T-helper 2 cell treated with Interferon-gamma antibody and Interleukin-4, amounts not matched to agents 5 μg/mL and 100 μg/mL, for 36 hours (primary cell): ENCODE measurements at places on chromosomes 7 and 10.
A peak's percentile ranks its signal among the peaks of the same experiment; 100 is the strongest.

- no peaks in the 10 kb centered on the region for H3K36me3 ChIP-seq
- no peaks in the 10 kb centered on the region for H3K27me3 ChIP-seq
- no peaks in the 10 kb centered on the region for H3K4me1 ChIP-seq
- H3K27ac ChIP-seq = no peak overlapping the region
- no peak overlapping the region for H3K4me3 ChIP-seq
These were observed 2.7 kb upstream of the PNLIPRP1 start for GRCh38 chr10:116587878-116588591.

DNA sequence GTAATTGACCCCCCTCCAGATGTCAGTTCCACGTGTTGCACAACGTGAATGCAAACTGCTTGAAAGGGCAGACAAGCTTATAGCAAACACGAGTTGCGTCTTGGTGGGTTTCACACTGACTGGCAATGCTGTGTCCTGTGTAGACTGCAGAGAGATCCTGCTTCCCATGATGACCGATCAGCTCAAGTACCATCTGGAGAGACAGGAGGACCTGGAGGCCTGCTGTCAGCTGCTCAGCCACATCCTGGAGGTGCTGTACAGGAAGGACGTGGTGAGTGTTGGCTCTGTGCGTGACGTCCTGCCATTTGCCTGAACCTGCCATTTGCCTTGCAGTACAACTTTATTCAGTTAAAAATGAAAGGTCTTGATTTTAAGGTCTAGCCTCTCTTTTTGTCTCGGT is 71.1 kb downstream of the INSYN2A start:
- no peaks in the 10 kb centered on the region for H3K27me3 ChIP-seq
- H3K36me3 ChIP-seq = no peaks in the 10 kb centered on the region
- H3K4me1 ChIP-seq = no peaks in the 10 kb centered on the region
- DNase-seq = no peak
- no peak overlapping the region for H3K27ac ChIP-seq
- H3K4me3 ChIP-seq = no peak overlapping the region

DNA sequence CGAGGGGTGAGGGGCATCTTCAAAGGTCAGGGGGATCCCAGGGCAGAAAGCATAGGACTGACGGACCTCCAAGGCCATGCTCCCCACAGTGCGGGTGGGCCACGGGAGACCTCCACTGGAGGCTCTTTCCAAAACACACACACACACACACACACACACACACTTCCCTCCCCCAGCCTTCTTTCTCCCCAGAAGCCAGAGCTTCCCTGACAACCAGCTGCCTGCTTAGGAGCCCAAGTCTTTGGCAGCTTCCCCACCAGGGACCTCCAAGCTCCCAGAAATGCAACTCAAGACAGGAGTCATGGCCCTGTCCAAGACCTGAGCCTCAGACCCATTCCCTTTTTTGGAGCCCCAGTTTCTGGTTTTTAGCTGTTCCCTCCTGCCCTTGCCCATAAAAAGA is 710 bp upstream of the C10orf105 start:
- no peak overlapping the region for H3K27ac ChIP-seq
- no peaks in the 10 kb centered on the region for H3K27me3 ChIP-seq
- H3K4me1 ChIP-seq = peaks cover 3% of the 10 kb centered on the region
- H3K4me3 ChIP-seq = no peak overlapping the region
- no peaks in the 10 kb centered on the region for H3K36me3 ChIP-seq

- H3K4me3 ChIP-seq = peak overlapping the region; percentile 87
- peaks cover 27% of the 10 kb centered on the region for H3K4me1 ChIP-seq
- DNase-seq = peak; percentile 86
- peaks cover 2% of the 10 kb centered on the region for H3K27me3 ChIP-seq
- H3K27ac ChIP-seq = peak overlapping the region; percentile 93
These were observed 547 bp downstream of the CRPPA start for GRCh38 chr7:16420649-16421332.

DNA sequence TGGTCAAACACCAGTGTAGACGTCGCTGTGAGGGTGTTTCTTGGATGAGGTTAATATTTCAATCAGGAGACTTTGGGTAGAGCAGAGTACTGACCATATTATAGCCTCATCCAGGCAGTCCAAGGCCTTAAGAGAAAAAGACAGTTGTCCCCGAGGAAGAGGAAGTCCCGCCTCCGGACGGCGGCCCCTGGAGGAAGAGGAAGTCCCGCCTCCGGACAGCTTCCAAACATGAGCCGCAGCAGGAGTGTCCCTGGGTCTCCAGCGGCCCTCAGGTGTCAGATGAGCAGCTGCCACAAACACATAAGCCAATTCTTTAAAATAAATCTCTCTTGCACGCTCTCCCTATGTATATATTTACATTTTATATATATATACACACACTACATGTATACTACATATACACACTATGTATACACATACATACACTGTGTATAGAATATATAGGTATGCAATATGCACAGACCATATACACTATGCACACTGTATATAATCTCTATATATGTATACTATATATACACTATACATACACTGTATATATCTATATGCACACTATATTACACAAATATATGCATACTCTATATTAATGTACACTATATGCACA is 37.5 kb downstream of the PWWP2B start:
- H3K27ac ChIP-seq = no peak overlapping the region
- H3K4me1 ChIP-seq = peaks cover 2% of the 10 kb centered on the region
- peak overlapping the region; percentile 42 for H3K4me3 ChIP-seq
- H3K36me3 ChIP-seq = no peaks in the 10 kb centered on the region
- DNase-seq = peak; percentile 47
- no peaks in the 10 kb centered on the region for H3K27me3 ChIP-seq

- peaks cover 12% of the 10 kb centered on the region for H3K36me3 ChIP-seq
- peaks cover 11% of the 10 kb centered on the region for H3K4me1 ChIP-seq
- no peak overlapping the region for H3K4me3 ChIP-seq
- DNase-seq = no peak
These were observed 189.4 kb downstream of the ELFN1 start for GRCh38 chr7:1859266-1860035.

DNA sequence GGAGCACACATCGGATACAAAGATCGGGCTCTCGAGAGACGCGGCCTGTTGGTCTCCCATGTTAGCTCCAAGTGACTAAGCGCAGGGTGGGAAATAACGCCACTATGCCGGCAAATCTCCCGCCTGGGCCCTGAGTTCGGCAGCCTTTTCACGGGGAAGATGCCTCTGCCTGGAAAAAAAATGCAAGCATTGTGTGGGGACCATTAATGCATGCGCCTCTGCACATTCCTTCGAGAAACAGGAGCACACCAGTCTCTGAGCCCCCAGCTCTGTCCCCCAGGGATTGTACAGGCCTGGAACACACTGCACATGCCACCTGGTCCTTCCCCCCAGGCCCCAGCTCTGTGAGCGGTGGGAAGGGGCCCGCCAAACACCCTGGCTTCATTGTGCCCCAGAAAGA is 44.1 kb downstream of the FBXW4 start:
- H3K4me3 ChIP-seq = no peak overlapping the region
- no peak overlapping the region for H3K27ac ChIP-seq
- no peaks in the 10 kb centered on the region for H3K4me1 ChIP-seq
- no peaks in the 10 kb centered on the region for H3K27me3 ChIP-seq
- peaks cover 18% of the 10 kb centered on the region for H3K36me3 ChIP-seq
- no peak for DNase-seq

DNA sequence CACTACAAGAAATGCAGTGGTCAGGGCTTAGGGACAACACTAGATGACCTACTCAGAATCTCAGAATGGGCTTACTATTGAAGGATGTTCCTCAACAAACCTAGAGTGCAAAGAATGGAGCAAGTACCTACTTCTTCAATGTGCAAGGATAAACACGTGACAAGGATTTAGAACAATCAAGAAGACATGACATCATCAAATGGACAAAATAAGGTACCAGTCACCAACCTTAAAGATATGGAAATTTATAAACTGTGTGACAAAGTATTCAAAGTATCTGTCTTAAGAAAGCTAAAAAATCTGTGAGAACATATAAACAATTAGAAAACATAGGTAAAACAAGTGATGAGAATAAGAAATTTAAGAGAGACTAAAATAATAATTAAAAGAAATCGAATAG is 656.1 kb downstream of the ZWINT start:
- DNase-seq = no peak
- no peaks in the 10 kb centered on the region for H3K36me3 ChIP-seq
- H3K4me1 ChIP-seq = no peaks in the 10 kb centered on the region
- no peak overlapping the region for H3K27ac ChIP-seq
- no peak overlapping the region for H3K4me3 ChIP-seq

DNA sequence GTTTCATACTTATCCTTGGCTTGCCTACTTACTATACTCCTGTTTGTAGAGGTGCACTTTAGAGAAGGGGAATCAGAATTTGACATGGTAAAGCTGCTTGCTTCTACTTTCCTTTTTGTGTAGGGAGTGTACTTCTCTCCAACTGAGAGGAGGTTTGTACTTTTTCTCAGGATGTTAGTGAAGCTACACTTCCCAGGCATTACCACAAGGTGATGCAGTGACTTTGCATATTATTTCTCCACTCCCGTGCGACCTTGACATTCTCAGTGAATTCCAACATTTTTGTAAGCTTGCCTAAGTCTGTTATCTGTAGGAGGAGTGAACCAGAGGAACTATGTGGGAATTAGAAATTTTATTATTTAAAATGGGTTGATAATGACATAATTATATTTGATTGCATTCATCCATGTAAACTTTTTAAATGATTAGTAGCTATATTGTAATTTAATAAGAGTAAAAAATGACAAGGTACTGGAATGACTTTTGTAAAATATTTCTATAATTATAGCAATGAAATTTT is 5.2 kb downstream of the TAX1BP1 start:
- peaks cover 20% of the 10 kb centered on the region for H3K36me3 ChIP-seq
- peaks cover 29% of the 10 kb centered on the region for H3K4me1 ChIP-seq
- H3K27ac ChIP-seq = no peak overlapping the region
- H3K4me3 ChIP-seq = peak overlapping the region; percentile 33
- DNase-seq = no peak

DNA sequence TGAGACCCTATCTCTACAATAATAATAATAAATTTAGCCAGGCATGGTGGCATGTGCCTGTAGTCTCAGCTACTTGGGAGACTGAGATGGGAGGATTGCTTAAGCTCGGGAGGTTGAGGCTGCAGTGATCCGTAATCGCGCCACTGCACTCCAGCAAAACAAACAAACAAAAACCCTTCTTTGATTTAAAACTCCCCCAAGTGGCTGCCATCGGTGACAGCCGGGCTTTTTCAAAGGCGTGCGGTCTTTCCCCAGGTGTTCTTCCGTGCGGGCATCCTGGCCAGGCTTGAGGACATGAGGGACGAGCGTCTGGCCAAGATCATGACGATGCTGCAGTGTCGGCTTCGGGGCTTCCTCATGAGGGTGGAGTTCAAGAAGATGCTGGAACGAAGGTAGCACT is 1.9 kb upstream of the MYH16 start:
- no peaks in the 10 kb centered on the region for H3K36me3 ChIP-seq
- no peak overlapping the region for H3K27ac ChIP-seq
- DNase-seq = no peak
- no peaks in the 10 kb centered on the region for H3K27me3 ChIP-seq

DNA sequence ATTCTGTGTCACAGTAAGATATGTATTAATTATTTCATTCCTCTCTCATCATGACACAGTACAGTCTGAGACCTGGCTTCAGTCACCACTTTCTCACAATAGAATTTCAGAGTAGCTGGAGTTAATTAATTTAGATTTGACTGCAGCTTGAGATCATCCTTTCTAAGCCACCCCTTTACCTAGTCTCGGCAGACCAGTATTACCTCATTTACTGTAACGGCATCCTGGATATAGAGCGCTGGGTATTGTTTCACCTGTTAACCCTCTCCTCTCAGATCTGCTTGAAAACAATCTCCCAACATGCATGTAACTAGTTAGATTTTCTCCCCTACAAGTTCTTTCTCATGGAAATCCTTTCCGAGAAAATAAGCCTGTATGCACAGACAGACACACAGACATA is 1057.5 kb downstream of the GATA3 start:
- DNase-seq = no peak
- peaks cover 5% of the 10 kb centered on the region for H3K4me1 ChIP-seq
- H3K27me3 ChIP-seq = no peaks in the 10 kb centered on the region
- H3K4me3 ChIP-seq = no peak overlapping the region

- no peak overlapping the region for H3K4me3 ChIP-seq
- no peak overlapping the region for H3K27ac ChIP-seq
- H3K4me1 ChIP-seq = peaks cover 45% of the 10 kb centered on the region
- H3K27me3 ChIP-seq = no peaks in the 10 kb centered on the region
- peaks cover 5% of the 10 kb centered on the region for H3K36me3 ChIP-seq
These were observed 10.6 kb downstream of the VOPP1 start for GRCh38 chr7:55561690-55562089.

- no peaks in the 10 kb centered on the region for H3K36me3 ChIP-seq
- peaks cover 9% of the 10 kb centered on the region for H3K4me1 ChIP-seq
- H3K27ac ChIP-seq = no peak overlapping the region
- no peak for DNase-seq
- peaks cover 23% of the 10 kb centered on the region for H3K27me3 ChIP-seq
These were observed 6.1 kb downstream of the NYAP1 start for GRCh38 chr7:100489824-100490223.

DNA sequence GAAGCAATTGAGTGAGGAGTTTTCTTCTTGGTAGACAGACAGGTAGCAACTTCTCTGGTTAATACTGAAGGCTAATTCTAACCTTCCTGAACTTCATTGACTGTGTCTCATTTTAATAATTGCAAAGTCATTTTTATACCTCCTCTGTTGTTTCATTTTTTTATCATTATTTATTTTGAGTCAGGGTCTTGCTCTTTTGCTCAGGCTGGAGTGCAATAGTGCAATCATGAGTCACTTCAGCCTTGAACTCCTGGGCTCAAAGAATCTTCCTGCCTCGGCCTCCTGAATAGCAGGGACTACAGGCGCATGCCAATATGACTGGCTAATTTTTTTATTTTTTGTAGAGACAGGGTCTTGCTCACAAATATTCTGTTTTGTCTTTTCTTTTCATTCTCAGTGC is 45.4 kb downstream of the APBB1IP start:
- peaks cover 61% of the 10 kb centered on the region for H3K4me1 ChIP-seq
- no peaks in the 10 kb centered on the region for H3K27me3 ChIP-seq

DNA sequence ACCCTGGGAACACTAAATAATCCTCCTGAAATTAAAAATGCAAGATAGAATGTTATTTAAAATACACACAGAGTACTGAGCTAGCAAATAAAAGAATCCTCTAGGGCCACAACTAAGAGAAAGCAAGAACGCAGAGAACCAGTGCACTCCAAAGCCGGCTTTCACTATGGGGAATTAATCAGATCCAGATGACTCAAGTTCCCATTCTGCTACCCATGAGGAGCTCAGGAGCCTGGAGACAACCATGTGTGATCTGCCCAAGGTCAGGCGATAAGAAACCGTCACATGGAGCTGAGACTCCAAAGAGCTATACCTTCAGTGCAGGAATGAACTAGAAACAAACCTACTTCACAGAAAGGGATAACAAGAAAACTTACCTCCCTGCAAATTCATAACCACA is 19.5 kb upstream of the CYREN start:
- H3K27ac ChIP-seq = no peak overlapping the region
- H3K4me1 ChIP-seq = no peaks in the 10 kb centered on the region
- no peak for DNase-seq
- no peak overlapping the region for H3K4me3 ChIP-seq
- no peaks in the 10 kb centered on the region for H3K27me3 ChIP-seq

GRCh38 chr10:61110188-61110844 is 166.3 kb upstream of the RHOBTB1 start:
- no peaks in the 10 kb centered on the region for H3K4me1 ChIP-seq
- H3K27ac ChIP-seq = no peak overlapping the region
- H3K36me3 ChIP-seq = no peaks in the 10 kb centered on the region
- no peak overlapping the region for H3K4me3 ChIP-seq
- H3K27me3 ChIP-seq = peaks cover 11% of the 10 kb centered on the region
